NCI-H2081 (cell line): ENCODE measurements at places on chromosomes 11 and 22.
A peak's percentile ranks its signal among the peaks of the same experiment; 100 is the strongest.

DNA sequence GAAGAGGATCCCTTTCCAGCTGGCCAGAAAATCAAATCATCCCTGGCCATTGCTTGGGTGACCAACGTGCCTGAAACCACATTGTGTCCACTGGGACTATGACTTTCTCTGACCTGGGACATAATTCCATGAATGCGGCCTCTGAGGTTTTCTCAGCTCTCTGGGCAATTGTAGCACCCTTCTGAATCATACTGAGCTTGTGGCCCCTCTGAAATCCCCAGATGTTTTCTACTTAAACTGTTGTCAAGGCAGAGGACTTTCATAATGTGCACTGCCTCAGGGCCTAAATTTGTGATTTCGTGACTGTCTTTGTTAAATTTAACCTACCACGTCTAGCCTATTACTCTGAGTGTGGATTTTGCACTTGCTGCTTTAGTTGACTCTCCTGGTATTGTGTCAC is 321.1 kb upstream of the PLET1 start:
- DNase-seq = no peak

- DNase-seq = peak; percentile 76
Observed at GRCh38 chr11:69670158-69670845, 4.9 kb downstream of the LTO1 start.

GRCh38 chr22:30204742-30205111 is 41.8 kb downstream of the LIF start:
- DNase-seq = no peak

DNA sequence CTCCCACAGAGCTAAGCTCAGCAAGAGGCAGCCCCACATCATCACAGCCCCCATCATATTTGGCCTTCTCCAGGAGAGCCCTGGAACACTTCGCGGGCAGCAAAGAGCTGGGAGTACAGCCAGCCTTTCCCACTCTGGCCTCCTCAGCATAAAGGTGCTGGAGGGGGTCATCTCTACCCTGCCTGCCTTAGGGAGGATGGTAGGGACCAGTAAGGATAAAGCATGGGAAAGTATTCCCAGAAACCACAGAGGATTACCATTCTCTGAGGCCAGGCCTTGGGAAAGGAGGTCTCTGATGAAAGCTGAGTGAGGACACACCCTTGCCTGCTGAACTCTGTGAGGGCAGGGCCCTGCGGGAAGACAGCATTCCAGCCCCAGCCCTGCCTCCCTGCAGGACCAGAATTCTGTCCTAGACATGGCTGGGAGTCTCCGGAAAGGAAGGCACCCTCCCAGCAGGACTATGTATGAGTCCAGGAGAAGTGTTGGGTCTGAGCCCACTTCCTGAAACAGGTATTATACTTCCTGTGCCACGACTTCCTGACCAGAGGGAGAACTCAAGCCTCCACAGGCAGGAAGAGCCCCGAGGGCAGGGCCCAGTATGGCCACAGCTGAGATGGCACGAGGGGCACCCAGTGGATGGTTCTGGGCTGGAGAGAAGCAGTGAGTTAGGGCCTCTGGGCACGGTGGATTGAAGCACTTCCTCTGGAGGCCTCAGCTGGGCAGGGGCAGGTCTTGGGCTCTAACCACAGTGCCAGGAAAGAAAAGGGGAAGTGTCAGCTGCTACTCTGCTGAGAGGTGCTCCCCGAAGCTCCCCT is 12.9 kb upstream of the CASTOR1 start:
- DNase-seq = no peak

- DNase-seq = peak; percentile 14
Observed at GRCh38 chr11:72265951-72266350, 22.0 kb upstream of the PHOX2A start.

GRCh38 chr11:97746818-97747217 is 1273.9 kb upstream of the CNTN5 start:
- DNase-seq = peak; percentile 26

GRCh38 chr11:10777806-10778205 is 26.8 kb downstream of the CTR9 start:
- no peak for DNase-seq

DNA sequence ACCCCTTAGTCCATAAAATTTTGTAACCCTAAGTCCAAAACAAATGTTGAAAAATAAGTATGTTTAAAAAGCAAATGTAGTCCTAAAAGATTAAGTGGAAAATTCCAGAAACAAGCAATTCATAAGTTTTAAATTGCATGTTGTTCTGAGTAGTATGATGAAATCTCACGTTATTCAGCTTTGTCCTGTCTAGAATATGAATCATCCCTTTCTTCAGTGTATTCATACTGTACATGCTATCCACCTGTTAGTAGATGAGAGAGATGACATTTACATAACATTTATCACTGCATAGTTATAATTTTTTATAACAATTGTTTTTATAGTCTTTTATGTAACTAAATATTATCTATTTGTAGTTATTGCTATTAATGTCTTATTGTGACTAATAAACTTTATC is 622.3 kb upstream of the CHORDC1 start:
- DNase-seq = no peak

DNA sequence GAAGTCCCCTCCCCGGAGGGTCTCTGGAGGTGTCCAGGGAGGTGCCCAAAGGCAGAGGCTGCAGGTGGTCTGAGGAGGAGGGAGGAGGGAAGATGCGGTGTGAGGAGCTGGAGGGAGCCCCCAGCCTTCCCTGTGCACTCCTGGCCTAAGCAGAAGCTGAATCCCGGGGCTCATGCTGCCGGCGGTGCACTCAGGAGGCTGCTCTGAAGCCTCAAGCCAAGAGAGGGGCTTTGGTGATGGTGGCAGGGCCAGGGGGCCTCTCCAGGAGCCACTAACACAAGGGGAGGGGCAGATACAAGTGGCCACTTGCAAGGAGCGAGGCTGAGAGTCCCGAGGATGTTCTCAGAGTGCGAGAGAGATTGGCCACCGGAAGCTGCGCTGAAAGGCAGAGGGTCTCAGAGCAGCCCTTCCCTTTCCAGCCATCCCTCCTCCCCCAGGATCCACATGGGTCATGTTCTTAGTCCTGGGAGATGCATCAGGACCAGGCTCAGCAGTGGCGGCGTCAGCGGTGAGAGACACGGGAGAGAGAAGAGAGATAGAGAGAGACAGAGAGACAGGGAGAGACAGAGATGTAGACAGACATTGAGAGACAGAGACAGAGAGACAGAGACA is 774 bp upstream of the MRGPRG start:
- DNase-seq = no peak

- no peak for DNase-seq
Observed at GRCh38 chr22:44855855-44856254, 103.5 kb downstream of the ARHGAP8 start.

- DNase-seq = no peak
Observed at GRCh38 chr11:10453261-10453660, 1.8 kb upstream of the AMPD3 start.

GRCh38 chr11:6579681-6580080 is 23.7 kb downstream of the RRP8 start:
- no peak for DNase-seq

DNA sequence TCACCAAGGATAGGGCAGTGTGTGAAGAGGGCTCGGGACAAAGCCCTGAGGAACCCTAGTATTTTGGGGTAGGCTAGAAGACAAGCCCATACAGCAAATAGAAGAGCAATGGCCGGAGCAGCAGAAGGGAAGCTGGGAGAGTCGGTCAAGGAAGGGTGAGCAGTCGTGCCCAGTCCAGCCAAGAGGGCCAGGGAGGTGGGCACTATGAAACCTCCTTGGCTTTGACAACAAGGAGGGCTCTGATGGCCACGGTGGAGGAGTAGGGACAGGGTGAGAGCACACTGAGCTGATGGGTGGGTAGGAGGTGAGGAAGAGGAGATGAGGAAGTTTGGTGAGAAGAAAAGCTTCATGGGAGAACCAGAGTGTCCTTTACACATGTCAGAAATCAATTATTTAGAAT is 2.2 kb upstream of the YWHAH start:
- no peak for DNase-seq

DNA sequence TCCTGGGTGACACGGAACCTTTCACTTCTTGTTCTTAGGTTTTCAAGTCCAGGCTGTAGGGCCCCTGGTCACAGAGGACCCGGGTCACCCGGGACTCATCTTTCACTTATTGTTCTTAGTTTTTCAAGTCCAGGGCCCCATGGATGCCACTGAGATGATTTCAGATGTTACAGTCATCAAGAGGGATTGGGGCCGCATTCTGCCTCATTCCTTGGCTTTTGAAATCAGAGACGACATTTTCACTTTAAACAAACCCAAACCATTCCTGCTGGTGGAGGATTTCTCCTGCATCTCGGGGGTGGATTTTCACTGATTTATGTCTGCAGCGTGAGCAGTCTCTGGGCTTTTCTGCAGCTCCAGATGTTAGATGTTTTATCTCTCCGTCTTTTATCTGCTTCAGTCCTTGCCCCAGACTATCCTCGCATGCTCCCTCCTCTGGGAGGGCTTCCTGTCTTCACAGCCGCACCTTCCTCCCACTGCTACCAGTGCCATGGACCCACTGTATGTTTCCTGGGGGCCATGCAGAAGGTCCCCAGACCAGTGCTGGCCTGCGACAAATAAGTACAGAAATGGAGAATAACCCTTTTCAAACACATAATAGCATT is 27.4 kb downstream of the FBLN1 start:
- DNase-seq = no peak

GRCh38 chr11:105786741-105787140 is 176.9 kb downstream of the GRIA4 start:
- no peak for DNase-seq

DNA sequence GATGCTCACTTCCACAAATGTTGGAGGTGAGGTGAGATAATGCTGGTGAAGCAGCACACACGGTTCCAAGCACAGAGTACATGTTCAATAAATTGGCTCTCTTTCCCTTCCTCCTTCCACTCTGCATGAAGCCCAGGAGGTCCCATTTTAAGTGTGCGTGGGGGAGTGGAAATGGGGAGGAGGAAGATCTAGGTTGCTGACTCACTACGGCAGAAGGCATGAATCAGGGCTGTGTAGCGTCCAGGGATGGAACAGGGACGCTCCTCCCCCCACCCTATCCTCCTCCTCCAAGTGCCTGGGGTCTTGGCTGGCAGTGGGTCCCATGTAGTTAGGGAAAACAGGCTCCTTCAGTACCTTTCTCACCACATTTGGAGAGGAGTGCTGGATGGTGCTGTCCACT is 44.2 kb downstream of the TRIM66 start:
- DNase-seq = no peak

DNA sequence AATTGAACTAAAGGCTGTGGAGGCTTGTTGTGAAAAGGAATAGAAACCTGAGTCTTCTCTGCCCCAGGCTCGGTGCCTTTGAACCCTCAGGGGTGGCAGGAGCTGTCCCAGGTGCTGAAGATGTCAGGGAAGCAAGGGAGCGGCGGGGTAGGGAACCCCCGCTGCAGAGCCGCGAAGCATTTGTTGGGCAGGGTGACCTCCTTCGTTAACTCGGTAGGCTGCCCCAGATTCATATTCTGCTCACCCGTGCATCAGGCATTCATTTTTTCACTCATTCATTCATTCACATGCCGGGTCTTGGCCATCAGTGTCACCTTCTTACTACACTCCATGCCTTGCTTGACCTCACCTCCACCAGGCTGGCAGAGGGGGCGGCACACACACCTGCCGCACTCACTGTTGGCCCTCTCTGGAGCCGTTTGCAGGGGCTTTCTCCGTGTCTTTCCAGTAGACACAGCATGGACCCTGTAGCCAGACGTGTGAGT is 618.9 kb downstream of the BRD1 start:
- no peak for DNase-seq

DNA sequence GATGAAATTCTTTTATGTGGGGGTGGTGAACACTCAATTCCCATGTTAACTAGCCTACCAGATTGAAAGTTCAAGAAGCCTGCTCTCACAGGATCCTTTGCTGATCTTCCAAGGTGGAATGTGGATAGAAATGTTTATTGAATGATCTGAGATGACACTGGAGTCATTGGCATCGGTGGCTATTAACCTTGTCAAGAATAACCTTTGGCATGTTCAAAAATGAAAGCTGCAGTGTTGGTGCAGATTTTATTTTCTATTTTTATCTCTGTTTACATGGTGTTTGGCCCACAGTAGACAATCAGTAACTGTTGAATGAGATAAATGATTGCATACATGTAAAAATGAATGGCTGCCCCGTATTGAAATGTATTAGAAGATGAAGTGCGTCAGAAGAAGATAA is 19.0 kb downstream of the MCAM start:
- no peak for DNase-seq

- DNase-seq = no peak
Observed at GRCh38 chr22:50361222-50361621, 18.1 kb downstream of the PPP6R2 start.

- DNase-seq = no peak
Observed at GRCh38 chr22:44601725-44602124, 100.3 kb upstream of the PRR5 start.

DNA sequence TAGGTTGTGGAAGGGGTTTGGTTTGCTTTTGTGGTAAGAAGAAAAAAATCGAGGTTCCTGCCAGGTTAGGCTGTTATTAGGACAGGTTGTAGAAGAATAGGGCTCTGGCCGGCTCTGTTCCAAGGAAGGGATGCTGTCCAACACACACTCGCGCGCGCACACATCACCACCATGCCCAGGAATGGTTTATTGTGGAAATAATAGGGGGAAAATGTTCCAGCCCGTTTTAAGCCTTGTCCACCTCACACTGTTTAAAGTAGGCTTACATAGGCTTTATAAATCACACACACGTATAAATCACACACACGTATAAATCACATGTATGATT is 1.2 kb upstream of the ARHGAP20 start:
- DNase-seq = no peak

GRCh38 chr11:46259971-46260560 is 17.4 kb upstream of the CREB3L1 start:
- no peak for DNase-seq

DNA sequence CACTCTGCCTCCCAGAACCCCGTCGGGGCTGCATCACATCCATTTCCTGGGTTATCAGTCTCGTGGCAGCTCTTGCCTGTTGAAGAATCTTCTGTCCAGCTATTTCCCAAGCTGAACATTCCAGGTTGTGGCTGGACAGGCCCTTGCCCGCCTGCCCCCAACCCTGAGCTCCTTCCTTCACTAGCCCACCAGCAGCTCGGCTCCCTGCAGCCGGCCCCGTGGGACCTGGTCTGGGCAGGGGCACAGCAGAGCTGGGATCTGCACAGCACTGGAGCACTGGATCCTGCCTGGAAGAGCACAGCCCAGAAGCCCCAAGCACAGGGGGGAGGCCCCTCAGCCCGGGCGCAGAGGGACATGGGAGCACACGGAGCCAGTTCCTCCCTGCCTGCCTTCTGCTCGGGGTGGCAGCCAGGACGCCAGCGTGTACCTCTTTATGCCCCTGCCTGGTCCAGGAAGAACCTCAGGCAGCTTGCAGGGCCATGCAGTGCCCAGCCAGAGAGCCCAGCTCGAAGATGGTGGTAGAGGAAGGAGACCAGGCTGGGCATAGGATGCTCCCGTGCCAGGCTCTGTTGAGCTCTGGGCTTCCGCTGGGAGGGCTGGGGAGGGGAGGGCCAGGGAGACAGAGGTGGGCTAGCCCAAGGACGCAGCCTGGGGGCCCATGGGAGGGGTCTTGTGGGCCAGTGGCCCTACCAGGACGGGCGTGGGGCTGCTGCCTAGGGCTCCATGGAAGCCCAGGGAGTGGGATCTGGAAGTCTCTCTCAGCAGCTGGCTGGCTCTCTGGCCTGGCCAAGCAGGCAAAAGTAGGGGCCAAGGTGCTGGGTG is 16.6 kb upstream of the GNB1L start:
- no peak for DNase-seq
